ENCODE measurements at places on chromosomes 11 and 22.

- DNase-seq: no peak
These were observed 22.8 kb upstream of the GUCY1A2 start for GRCh38 chr11:107041088-107041444.

DNA sequence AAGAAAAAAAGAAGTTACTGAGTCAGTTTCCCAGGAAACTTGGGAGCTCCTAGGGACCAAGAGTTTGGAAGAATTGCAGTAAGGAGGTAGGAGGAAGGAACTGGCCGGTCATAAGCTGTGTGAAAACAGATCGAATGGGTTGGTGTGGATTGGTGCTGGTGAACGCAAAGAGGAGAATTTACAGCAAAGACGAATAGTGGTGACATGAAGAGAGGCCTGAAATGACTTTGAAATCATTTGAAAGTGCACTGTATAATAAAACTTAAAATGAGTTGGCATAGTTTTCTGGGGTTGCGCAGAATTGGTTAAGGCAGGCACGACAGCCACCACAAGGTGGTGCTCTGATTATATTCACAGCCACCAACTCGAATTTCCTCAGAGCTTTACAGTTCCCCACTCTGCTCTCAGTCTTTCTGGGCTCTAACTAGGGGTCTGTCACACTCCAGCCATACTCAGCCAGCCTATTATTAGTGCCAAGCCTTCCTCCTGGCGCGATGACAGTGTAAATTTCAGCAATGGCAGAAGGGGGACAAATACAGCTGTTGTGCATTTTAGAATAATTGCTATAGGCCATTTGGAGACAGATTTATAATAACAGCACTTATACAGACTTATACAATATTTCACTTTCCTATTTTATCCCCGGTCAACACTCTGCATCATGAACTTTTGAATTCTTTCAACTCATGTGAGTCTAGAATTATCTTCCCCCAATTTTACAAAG, 8.3 kb upstream of the HTR3B start:
- peak; percentile 30 for DNase-seq

DNA sequence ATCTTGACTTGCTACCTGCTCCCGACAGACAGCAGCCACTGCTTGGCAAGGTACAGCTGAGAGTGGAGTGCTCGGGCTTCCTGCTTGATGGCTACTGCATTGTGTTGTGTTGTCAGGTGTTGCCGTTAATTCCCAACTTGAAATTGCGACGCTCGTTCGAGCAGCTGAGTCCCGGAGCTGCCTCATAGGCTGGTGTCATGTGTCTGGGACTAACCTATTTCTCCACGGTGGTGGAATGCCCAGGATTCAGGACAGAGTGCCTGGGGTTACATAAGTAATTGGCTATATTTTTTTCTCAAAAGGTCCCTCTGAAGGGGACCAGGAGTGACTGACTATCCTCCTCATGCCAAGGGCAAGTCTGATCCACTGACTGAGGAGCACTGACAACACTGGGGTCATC, 18.5 kb downstream of the COMMD9 start:
- no peak for DNase-seq

DNA sequence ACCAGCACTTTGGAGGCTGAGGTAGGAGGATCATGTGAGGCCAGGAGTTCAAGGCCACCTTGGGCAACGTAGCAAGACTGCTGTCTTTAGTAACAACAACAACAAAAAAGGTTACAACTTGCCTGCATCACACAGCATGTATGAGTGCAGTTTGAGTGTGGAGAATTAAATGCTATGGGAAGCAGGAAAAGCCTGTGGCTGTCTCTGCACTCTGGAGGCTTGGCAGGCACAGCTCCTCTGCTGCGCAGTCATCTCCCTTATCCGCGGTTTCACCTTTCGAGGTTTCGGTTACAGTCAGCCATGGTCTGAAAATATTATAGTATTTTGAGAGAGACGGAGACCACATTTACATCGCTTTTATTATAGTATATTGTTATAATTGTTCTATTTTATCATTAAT, 2.9 kb downstream of the MICAL2 start:
- DNase-seq: no peak

- DNase-seq: peak; percentile 49
These were observed 630 bp downstream of the UBASH3B start for GRCh38 chr11:122656073-122656630.

DNA sequence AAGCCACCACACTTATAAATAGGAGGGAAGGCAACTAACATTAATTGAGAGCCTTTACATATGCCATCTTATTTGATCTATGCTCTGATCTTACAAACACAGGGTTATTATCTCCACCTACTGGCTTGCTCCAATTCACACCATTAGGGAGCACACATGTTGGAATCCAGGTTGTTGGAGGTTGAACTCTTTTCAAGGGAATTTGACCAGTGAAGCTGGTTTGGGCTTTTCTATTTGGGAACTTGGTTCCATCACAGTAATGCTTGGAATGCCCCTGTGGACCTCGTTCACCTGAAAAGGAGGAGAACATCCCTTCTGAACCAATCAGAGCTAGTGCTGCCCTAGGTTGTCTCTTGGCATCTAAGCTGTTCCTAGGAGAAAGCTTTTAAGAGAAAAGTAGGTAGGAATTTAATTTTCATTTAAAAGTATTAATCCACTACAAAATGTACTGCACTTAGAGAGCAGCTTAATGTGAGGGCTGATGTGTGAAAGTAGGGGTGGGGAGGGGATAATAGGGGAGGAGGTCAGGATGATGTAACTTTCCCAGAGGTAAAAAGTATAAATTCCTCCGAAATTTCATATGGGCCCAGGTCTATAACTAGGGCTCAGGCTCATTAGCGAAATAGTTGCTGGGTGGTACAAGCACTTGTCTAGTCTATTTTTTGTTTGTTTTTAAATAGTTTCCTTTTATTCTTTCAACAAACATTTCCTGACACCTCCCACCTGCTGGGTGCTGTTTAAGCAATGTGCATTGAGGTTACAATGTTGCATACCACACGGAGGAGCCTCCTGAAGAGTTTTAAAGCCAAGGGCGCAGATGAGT, 7.6 kb upstream of the MICAL2 start:
- DNase-seq: no peak

- DNase-seq: no peak
These were observed 12.9 kb downstream of the CSF2RB start for GRCh38 chr22:36926309-36926708.

DNA sequence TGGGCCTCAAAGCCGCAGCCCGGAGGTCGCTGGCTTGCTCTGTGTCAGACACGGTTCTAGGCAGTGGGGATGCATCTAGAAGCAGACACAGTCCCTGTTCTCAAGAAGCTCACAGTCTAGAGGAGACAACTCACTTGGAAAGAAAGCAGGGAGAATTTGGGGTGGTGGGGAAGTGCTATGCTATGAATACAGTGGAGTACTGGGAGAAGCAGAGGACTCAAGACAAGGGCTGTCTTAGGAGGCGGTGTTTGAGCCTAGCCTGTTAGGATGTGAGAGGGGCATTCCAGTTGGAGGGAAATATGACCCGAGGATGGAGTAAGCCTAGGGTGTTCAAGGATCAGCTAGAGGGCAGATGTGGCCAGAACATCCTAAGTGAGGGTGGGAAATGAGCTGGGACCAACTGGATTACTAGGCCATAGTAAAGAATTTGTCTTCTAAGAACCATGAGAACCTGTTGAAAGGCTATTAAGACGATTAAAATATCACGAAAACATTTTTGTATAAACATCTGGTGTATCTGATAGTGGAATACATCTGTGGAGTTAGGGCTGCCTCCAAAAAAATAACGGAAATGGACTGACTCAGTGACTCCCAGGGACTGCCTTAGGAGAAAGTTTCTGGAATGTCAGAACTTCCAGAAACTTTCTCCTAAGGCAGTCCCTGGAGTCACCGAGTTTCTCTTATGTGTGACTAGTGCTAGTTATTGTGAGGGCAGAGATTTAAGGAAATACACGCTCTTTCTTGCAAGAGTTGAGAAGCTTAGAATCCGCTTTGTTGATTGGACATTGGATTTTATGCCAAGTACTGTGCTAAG, 1.1 kb upstream of the PITPNB start:
- no peak for DNase-seq

DNA sequence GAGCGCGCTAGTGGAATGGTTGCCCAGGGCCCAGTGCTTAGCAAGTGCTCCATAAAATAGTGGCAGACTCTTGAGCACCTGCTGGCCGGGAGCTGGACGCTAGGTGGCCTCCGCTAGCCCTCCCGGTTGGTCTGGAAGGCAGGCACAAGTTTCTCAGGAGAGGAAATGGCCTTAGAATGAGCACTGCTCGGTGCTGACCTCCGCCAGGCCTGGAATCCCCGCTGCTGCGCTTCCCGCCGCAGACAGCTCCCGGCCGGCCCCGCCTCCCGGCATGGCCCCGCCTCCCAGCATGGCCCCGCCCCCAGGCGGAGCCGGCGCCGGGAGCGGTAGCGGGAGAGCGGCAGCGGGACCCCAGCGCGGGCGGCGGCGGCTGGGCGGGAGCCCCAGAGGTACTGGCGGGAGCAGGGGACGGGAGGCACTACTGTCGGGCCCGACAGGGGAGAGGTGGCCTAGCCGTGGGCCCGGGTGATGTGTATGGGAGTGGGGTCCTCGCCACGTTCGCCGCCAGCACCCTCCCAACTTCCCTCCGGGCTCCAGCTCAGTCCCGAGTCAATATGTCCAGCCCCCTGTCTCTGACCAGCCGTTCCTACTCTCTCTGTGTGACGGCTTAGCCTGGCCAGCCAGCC, at the start of gene SIPA1:
SIPA1 (plus strand) TSS at position 308 of the 626 bp plus-strand sequence. CDS start 2,821 bp downstream, outside the sequence.
- DNase-seq: peak; percentile 89

- no peak for DNase-seq
These were observed 31.9 kb downstream of the MAML2 start for GRCh38 chr11:96311120-96311568.

DNA sequence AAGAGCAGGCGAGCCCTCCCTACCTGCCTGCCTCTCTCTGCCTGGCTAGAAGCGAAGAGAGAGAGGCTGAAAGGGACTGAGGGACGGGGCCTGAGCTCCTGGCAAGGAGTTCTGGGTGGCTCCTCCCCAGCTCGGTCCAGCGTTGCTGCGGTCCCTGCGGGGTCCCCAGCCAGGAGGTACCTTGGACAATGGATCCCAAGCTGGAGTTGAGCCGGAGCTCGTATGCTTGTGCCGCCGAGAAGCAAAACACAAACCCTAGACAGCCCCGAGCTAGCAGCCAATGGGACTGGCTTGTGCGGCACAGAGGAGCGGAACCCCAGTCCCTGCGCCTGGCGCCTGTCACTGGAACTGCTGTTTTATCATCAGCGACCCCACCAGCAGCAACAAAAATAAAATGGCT, 18.3 kb downstream of the SLC25A18 start:
- DNase-seq: no peak

DNA sequence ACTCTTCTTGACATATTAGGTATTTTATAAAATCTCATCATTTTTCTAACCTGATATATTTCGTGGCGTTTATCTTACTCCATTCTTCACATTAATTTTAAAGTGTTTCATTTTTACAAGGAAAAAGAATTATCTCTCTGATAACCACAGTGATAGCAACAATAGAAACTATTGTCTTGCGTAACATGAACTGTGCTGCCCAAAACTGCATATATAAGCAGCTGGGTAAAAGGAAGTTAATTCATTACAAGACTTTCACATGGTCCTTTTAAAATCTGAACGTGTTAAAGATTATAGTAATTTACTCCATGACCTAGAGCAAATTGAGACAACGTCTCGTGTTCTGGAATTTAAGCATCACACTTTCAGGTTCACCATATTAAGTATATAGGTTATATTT, 210.4 kb upstream of the GRIA4 start:
- no peak for DNase-seq

DNA sequence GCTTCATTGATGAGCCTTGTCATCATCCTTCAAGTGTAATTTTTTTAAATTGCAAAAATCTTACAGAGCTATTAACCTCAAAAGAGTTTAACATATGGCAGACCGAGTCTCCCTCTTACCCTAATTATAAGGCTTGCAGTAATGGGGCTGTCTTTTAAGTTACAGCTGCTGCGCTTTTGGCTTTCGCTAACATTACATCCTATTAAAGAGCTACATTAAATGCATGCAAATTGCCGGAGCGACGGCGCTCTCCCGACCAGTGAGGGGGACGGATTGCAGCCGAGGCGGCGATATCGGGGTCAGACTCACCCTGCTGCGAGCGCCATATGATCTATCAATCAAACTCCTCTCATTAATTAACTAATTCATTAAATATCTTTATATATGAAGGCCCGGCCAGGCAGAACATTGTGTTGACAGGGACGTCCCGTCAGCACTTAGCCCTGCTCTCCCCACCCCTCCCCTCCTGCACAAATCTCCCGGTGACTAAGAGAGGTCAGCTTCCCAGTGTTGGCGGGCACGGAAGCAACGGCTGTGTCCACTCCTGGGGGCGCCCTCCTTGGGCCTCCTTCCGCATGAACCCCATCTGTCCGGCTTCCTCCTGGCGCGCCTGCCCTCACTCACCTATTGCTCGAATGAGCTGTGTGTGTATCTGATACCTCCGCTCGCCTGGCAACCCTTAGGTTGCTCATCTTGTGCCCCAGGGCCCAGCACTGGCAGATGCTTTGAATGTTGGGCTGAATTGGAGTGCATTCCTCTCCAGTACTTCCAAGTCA, 156.0 kb upstream of the CADM1 start:
- DNase-seq: no peak

GRCh38 chr11:28476049-28476448, 367.9 kb downstream of the METTL15 start:
- DNase-seq: no peak

GRCh38 chr11:84128840-84129239, 842.7 kb upstream of the CCDC90B start:
- DNase-seq: no peak

DNA sequence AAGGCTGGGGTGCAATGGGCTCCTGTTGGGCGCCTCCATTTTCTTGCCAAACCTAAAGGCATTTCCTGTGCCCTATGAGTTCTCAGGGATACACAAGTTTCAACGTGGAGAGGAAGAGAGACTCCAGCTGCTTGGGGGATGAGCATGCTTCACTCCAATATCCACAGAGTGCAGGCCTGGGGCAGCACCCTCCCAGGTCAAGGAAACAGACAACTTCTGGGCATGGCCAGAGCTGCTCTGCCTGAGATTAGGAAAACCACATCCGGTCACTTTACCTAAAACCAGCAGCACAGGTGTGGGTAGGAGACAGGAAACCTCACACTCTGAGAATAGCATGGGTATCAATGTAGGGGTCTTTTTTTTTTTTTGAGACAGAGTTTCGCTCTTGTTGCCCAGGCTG, 28.7 kb downstream of the TMEM184B start:
- no peak for DNase-seq
